ENCODE measurements at places on chromosomes 11 and 22.

DNA sequence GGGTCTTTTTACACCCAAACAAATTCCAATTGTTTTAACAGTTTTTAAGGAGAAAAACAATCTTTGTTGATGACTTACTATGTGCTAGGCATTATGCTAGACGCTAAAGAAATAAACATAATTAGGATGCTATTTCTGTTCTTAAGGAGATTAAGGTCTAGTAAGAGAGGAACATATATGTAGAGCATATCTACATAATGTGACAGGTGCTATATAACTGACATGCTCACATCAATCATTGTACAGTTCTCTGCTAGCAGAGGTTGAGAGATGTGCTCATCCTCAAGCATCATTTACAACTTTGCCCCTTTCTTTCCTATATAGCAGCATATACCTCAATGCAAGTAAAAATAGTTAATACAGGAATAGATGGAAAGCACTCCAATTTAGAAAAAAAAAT lies 37.5 kb downstream of the PDGFD start:
- no peak for DNase-seq

- DNase-seq: peak; percentile 70
These were observed 701 bp upstream of the P2RX6 start for GRCh38 chr22:21014202-21014725.

DNA sequence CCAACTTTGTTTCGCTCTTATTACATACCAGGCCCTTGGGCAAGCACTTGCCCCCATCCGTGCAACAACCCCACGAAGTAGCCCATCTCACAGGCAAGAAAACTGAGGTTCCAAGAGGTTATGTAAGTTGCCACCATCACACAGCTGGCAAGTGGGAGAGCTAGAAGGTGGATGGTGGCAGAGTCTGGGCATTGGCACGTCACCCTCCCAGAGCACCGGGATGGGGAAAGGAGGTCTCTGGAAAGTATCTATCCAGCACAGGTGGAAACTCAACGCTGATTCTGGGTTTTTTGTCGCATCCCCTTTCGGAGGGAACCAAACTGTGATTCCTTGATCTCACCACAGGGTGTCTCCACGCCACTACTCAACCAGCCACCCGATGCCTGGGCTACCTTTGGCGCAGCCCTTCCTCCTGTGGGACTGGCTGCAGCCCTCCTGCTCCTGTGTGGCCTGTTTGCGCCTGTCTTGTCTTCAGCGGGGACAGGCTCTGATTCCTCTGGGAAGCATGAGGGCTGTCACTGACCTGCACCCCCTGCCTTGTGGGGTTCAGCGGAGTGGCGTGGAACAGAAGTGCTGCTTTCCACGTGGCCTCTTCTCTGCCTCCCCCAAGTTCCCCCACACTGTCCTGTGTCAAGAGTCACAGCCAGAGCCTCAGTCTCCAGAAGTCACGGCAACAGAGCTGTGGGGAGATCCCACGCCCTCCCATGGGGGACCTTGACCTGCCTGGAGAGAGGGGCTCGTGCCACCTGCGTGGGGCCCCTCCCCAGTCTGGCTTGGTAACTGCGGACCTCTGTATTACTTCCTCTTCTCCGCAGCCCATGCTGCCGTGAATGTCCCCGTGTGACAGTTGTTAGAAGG lies 34.4 kb upstream of the TRIM29 start:
- DNase-seq: no peak

GRCh38 chr11:36110668-36111410 lies 167.0 kb downstream of the LDLRAD3 start:
- DNase-seq: no peak

GRCh38 chr22:21587803-21588611 lies 20.5 kb downstream of the UBE2L3 start:
- no peak for DNase-seq

DNA sequence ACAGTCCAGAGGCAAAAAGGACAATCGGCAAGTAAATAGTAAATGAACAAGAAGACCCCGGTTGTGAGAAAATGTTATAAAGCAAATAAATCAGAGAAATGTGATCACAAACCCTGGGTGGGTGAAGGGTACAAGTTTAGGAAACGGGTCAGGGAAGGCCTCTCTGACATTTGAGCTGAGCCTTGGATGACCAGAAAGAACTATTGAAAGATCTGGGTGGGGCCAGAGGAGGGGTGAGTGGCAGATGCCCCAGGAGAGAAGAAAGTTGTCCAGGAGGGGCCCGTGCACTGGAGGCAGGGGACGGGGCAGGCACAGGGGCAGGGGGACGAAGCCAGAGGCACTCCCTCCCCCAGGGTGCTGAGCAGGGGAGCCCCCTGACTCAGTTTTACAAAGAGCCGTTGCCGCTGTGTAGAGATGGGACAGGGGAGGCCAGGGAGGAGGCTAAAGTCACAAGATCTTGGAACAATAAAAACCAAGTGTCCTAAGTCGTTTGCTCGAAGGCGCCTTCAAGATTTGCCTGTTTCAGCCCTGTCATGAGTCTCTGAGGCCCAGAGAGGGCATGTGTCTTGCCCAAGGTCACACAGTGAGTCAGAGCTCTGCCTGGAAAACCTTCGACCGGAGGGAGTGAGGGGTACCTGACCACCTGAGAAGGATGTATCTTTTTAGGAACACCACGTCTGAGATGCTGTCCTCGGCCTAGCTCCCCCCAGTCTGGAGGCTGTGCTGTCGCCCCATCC lies 10.8 kb upstream of the PDGFB start:
- no peak for DNase-seq

DNA sequence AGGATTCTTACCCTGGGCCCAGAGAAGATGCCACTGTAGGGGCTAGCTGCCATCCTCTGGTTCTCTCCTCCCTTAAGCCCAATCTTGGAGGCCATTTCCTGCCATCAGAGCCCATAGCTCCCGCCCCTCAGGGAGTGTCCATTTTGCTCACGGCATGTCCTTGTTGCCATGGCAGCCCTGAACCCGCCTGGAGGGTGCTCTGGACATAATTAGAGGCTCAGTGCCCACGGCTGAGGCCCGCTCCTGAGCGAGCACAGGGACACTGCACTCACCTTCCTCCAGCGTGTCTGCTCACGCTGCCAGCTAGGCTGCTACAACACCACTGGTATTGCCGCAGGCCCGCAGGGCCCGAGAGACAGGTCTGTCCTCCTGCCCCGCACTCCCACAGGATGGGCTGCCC lies 11.1 kb upstream of the SUSD2 start:
- no peak for DNase-seq

- DNase-seq: no peak
These were observed 46.9 kb downstream of the C11orf96 start for GRCh38 chr11:43989162-43989981.

DNA sequence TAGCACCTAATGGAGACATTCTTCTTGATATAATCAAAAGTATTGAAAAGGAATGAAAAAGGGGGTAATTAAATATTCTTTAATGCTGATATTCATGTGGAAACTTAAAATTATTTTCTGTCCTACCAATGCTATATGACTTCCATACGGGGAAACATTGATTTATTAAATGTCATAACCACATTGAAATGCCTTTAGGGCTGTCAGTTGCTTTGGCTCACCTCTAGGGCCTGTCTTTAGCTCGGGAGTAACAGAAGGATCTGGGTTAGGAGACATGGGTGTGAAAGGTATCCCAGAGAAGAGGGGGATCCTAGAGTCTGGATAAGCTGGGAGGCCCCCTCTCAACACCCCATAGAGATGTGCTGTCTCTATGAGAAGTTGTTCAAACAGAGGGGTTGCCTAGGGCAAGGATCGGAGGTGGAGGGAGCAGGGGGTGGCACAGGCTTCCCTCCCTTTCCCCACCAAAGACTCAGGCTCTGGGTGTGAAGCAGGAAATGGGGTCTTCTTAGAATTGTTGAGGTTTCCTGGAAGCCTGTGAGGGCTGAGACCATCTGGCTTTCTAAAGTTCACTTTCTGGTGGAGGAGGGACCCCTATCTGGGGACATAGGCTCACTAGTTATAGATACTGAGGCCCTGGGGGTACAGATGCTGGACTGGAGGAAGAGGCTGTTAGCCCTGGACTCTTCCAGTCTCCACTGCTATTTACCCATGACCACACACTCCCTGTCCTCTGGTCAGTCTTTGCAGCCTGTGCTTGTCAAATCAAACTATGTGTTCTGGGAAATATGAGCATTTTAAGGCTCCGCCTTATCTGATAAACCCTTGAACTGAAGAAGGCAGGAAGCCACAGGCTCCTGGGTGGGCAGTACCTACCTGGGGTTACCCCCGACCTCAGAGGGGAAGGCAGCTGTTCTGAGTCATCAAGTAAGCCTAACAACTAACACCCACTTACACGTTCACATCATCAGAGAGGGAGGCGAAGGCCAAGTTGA lies 55.8 kb upstream of the RRAS2 start:
- peak; percentile 28 for DNase-seq

DNA sequence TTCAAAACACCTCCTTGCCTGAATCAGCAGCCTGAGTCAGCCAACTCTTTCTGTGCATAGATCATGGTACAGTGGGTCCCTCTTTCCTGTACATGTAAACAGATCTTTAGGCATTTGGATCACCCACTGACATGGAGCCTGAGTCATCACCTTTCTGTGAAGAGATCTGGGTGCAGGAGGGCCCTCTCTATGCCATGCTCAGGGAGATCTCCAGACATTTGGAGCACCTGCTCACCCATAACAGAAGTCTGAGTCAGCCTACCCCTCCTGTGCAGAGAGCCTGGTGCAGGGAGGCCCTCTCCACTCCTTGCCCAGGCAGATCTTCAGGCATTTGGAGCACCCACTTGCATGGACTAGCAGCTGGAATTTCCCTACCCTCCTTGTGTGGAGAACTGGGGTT lies 56.2 kb upstream of the GLYAT start:
- no peak for DNase-seq

GRCh38 chr11:57432714-57433163 lies 5.8 kb upstream of the SLC43A3 start:
- DNase-seq: no peak

DNA sequence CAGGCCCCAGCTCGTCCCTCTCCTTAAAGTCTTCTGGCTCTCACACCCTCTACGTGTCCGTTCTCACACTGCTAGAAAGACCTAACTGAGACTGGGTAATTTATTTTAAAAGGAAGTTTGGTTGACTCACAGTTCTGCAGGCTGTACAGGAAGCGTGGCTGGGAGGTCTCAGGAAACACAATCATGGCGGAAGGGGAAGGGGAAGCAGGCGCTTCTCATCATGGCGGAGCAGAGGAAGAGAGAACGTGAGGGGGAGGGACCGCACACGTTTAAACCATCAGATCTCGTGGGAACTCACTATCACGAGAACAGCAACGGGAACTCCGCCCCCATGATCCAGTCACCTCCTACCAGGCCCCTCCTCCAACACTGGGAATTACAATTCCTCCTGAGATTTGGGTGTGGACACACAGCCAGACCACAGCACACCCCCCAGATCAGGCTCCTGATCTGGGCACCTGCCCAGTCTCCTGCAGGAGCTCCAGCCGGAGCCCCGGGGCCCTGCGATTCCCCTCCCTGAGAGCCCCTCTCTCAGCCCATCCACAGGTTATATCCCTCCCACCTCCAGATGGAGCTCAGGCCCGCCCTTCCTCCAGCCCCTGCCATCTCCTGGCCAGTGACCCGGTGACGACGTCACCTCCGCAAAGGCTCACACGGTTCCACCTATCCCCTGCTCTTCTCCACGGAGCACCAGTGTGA lies 170.2 kb downstream of the BRD1 start:
- peak; percentile 33 for DNase-seq

DNA sequence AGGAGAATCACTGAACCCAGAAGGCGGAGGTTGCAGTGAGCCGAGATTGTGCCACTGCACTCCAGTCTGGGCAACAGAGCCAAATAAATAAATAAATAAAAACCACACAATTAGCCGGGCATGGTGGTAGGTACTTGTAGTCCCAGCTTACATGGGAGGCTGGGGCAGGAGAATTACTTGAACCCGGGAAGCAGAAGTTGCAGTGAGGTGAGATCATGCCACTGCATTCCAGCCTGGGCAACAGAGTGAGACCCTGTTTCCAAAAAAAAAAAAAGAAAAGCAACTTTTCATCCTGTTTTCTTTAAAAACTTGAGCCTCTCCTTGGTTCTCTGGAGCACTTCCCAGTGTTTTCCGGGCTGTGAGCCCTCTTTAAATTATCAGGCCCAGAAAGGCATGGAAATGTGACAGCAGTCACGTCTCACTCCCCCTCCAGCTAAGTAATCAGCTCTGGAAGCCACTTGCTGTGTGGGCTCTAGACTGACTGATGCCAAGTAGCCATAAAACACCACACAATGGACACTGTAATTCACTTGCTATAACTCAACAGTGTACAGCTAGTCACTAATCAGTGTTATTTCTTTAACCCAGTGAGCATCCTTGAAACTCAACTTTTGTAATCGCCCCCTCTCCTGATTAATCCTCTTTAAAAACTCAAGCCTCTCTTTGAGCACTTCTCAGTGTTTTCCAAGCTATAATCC lies 13.0 kb upstream of the MCHR1 start:
- no peak for DNase-seq

GRCh38 chr22:24938741-24939341 lies 7.7 kb downstream of the LHFPL7 start:
- DNase-seq: no peak

DNA sequence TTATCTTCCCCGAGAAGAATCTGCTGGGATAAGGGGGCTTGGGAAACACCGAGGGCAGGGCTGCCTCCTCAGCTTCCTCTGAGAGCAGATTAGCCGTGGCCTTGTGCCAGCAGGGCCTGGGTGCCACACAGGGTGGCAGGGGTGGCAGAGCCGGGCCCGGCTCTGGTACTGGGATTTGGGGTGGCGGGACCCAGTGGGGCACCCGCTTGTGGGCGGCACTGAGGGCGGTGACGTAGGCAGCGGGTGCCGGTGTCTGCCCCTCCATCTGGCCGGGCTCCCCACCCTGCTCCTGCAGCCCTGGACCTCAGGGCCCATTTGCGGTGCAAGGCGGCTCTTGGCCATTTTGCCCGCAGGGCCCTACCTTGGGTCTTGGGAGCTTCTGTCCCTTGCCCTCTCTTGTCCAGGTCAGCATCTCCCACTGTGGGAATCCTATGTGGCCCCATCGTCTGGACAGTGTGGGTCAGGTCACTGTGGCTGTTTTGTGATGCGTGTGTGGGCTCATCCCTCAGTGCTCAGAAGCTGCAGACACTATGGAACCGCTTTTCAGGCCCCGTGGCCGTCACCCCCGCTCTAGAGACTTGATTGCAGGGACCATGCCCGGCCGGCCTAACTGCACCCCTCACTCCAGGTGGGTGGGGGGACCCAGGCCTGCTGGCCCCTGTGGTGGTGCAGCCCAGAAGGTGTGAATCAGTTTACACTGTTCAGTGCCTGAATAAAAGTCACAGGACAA lies 29.7 kb upstream of the KRTAP5-6 start:
- no peak for DNase-seq

GRCh38 chr11:130449996-130450769 lies 1.7 kb downstream of the ADAMTS15 start:
- DNase-seq: no peak

GRCh38 chr11:67268081-67268961 lies 2.0 kb downstream of the GRK2 start:
- DNase-seq: peak; percentile 37

GRCh38 chr11:134995741-134996140 lies 583.7 kb upstream of the B3GAT1 start:
- no peak for DNase-seq

DNA sequence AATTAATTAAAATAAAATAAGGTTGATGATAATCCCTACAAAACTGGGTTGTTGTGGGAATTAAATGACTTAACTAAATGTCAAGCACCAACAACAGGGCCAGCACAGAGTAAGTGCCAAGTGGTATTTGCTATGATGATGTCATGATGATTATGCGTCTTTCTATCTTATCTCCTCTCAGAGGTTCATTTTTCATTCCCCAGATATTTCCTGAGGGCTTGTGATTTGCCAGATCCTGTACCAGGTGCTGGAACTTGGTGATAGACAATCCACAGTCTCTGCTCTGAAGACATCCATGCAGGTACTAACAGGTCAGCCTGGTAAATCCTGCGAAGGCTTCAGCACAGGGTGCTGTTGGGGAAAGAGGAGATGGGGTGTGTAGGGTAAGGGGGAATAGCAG lies 8.1 kb upstream of the MYH9 start:
- DNase-seq: no peak

- DNase-seq: no peak
These were observed 13.7 kb downstream of the NFRKB start for GRCh38 chr11:129881570-129882170.

All from activated T-helper 1 cell treated with anti-CD3 and anti-CD28 coated beads, Interleukin-2, amount 50 U/mL, for 16 hours (primary cell).